ENCODE measurements at places on chromosomes 16 and 17.

GRCh38 chr16:19363740-19364139, 53.9 kb upstream of the TMC5 start:
- no peak for DNase-seq

DNA sequence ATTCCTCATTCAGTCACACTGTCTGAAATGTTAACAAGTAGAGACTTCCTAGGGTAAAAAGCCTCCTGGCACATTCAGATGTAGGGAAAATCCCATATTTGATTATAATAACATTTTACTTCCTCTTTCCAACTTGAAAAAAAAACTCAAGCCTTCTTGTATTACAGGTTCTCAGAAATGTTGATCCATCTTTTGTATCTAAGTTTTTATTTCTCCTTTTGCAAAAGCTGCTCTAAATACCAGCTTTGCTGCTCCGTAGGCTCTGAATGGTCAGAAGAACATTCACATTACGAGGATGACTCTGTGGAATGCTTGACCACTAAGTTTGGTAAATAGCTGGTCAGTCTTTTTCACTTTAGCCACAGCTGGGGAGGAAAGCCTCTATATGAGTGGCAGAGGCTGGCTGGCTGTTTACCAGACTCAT, 13.2 kb upstream of the HEATR6 start:
- no peak for DNase-seq

- no peak for DNase-seq
These were observed 8.9 kb downstream of the LRRC75A start for GRCh38 chr17:16483021-16483645.

DNA sequence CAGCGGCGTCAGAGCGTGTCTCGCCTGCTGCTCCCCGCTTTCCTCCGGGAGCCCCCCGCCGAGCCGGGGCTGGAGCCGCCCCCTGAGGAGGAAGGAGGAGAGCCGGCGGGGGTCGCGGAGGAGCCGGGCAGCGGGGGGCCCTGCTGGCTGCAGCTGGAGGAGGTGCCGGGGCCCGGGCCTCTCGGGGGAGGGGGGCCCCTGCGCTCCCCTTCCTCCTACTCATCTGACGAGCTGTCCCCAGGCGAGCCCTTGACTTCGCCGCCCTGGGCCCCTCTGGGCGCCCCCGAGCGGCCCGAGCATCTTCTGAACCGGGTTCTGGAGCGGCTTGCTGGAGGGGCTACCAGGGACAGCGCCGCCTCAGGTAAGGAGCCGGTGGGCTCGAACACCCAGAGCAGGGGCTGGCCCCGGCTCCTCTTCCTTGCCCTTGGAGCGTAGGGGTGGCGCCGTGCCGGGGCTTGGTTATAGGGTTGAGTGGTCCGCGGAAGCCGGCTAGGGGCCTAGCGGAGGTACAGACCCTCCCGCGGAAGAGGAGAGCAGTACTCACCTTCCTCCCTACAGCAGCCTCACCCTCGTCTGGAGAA, 841 bp downstream of the RAPGEFL1 start:
- no peak for DNase-seq

- DNase-seq, result no peak
These were observed 80.0 kb upstream of the NKD1 start for GRCh38 chr16:50467943-50468748.

DNA sequence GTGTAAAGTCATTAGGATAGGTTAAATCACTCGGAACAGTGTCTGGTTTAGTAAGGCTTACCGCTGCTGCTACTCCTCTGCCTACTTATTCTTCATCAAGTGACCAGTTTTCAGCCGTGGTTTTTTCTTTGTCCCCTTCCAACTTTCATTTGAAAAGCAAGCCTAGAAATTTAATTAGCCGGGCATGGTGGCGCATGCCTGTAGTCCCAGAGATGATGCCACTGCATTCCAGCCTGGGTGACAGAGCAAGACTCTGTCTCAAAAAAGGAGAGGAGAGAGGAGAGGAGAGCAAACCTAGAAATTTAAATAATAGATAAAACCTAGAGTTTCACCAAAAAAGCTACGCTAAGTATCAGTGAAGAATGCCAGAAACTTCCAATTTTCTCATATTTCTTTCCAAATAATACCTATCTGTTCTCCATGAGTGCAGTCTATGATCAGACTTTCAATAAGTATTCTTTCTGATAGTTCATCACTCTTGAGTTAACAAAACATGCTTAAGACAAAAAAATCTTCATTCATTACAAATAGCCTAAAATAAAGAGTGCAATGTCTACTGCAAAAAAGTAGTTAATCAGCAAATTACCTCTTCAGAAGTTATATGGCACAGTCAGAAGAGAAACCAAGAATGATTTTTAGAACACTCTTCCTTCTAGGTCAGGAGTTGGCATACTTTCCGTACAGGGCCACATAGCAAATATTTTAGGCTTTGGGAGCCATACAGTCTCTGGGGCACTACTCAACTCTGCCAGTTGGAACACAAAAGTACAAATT, 15.1 kb downstream of the ANKFY1 start:
- no peak for DNase-seq

- DNase-seq, result no peak
These were observed 21.0 kb upstream of the DNAI2 start for GRCh38 chr17:74253036-74253435.

- no peak for DNase-seq
These were observed 9.6 kb downstream of the GSE1 start for GRCh38 chr16:85622683-85623082.

- DNase-seq, result no peak
These were observed 652 bp downstream of the VPS35L start for GRCh38 chr16:19555938-19556771.

GRCh38 chr17:2996810-2997670, 66.4 kb downstream of the OR1D5 start:
- DNase-seq, result no peak

DNA sequence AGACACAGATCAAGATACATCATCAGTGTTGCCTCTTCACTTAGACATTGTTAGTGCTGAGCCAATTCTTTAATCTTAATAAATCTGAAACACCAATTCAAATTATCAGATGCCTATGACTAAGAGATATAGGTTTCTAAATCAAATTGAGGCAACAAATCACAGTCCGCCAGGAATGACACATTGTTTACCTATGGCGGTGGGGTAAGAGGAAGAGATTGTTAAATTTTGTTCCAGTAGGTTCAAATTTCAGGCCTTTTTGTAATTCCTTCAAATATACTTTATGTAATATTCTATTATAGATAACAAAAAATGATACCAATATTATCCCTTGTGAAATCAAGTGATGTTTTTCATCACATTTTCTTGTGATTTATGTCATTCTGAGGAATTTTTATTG, 145.9 kb downstream of the CDH8 start:
- no peak for DNase-seq

DNA sequence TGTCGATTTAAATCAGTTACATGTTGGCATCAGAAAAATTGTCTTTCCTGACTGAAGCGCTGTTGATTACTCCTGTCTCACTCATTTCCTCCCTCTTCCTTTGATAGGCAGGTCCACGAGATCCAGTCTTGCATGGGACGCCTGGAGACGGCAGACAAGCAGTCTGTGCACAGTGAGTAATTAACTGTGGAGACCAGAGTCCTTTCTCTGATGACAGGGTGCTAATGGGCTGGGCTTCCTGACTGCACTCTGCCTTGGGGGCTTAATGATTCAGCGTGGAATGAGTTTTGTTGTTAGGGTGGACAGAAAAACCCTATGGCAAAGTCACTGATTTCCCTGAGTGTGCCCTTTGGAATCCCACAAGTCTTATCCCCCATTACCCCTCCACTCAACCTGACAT, 6.5 kb downstream of the GOSR2 start:
- DNase-seq, result no peak

DNA sequence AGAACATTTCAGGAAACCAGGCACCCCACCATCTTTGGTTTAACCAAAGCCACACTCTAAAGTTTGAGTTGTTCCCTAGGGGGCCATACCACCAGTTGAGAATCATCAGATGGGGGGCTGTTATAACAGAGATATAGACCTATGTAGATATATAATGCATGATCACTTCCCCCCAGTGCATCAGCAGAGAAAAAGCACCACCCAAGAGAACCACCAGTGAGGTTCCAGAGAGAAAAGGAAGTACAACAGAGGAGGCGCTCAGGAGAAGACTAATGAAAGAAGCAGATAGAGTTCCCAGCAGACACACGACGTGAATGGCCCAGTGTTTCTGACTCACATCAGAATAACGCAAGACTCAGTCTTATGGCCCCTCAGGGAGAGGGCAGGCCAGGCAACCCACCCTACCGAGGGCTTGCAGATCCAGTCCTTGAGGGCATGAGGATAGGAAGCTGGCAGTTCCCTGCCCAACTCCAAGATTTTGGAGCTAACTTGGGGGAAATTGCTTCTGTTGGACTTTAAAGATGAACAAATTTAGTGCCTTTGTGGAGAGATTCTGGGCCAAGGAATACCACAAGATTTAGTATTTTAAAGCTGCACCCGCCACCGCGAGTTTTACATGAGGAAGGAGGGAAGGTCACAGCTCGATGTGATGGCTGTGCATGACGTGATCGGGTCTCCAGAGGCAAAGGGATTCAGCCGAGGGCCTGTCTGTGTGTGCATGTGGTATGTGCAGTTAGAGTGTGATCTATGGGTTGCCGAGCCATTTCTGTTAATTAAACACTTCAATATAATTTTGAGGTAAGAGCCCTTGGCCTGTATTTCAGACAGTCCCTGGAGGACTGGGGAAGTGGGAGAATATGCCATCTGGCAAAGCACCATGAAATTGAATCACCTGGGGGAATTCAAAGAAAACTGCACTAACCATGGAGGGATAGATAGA, 53.1 kb downstream of the AIPL1 start:
- DNase-seq, result no peak

DNA sequence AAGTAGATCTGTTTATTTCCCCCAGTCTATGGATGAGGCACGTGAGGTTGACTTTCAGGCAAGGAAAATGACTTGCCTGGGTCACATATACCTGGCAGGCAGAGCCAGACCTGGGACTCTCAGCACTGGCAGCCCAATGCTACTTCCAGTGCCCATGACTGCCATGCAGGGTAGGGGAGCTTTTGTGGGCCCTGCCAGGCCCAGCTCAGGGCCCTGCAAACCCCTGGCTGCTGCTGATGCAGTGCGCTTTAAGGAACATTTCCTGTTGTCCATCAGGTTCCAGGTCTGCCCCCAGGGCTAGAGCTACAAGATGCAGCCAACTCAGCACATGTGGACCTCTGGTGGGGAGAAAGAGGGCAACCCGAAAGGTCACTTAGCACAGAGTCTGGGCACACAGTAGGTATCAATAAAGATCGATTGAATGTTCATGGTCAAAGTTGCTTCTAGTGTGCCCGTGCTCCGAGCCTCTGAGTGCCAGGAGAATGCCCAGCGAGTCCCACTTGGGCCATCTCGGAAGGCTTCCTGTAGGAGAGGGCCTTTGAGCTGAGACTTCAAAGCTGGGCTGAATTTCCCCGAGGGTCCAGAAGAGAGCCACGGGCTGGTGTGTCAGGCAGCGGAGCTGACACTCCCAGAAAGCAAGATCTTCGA, 513 bp upstream of the TBX21 start:
- DNase-seq, result no peak

DNA sequence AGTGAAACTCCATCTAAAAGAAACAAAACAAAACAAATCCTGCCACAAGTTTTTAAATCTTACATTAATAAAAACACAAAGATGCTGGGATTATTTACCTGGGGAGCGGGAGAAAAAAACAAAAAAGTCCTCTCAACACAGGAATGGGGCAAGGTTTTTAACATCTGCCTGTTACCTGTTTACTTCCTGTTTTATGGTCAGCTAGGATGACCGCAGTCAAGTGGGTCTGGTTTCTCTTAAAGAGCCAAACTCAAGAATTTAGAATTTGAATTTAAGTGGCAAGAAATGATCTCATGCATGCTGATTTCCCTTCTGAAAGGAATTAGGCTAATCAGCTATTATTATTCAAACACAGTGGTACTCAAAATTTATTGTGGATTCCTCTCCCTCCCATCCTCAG, 39.7 kb upstream of the TBC1D3K start:
- no peak for DNase-seq
